ENCODE measurements at places on chromosomes 3 and 15.

GRCh38 chr15:63314409-63314808 is 37.0 kb downstream of the APH1B start:
- DNase-seq, result no peak

DNA sequence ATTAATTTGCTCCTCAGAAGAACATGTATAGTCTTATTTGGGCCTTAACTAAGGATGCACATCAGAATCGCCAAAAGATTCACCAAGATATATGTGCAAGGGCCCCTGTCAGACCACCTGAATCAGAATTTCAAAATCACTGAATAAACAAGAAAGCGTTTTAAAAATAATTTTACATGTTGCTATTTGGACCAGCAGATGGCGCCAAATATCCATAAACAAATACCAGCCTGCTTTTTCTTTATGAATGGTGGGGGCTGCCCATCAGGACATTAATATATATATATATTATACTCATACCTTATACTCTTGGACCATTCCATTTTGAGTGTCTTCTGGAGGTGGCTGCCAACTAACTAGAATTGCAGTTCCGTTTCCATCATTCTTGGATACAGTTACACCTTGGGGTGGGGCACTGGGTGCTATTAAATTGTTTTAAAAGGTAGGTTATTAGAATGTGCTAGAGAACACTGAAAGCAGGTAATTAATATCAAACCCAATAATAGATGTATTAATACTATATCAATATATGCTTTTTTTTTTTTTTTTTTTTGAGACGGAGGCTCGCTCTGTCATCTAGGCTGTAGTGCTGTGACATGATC is 1108.3 kb downstream of the ROBO1 start:
- peak; percentile 35 for DNase-seq

DNA sequence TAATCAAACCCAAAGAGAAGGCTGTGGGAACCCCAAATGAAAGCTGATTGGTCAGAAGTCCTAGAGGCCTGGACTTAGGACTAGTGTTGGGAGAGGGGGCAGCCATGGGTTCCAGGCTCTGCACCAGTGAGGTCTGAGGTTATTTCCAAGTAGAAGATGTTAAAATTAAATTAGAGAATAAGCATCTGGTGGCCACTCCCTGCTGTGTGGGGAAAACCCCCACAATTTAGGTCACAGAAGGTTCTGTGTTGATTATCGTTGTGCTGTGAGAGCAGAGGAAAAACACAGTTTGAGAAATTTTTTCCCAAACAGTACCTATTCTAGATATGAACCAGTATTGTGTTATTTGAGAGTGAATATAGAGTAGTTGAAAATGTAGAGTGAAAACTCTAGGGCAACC is 53.9 kb upstream of the NSMCE3 start:
- DNase-seq, result no peak

DNA sequence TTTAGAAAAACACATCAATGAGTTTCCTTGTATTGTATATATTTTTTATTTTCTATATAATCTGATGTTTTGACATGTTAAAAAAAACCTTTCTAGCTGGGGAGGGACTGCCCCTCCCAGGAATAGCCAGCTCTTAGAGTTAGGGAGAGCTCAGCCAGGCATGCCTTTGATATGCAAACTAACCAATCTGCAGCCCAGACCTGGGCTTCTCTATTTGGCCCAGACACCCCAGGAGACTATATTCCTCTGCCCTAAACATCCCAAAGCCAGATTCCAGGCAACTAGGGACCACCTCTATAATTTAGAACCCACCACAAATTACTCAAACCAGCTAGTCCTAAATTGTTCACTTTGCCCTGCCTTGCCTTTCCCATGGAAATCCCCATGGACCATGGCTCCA is 390.9 kb upstream of the ADAMTS9 start:
- no peak for DNase-seq

- DNase-seq, result no peak
Observed at GRCh38 chr3:192165552-192165951, 561.8 kb downstream of the FGF12 start.

GRCh38 chr15:41203395-41203794 is 27.2 kb downstream of the EXD1 start:
- DNase-seq, result no peak

GRCh38 chr15:23039917-23040281 is 530 bp upstream of the TUBGCP5 start:
- no peak for DNase-seq

- DNase-seq, result peak; percentile 39
Observed at GRCh38 chr3:72818092-72818773, 30.0 kb downstream of the SHQ1 start.

GRCh38 chr3:170712336-170712735 is 126.5 kb upstream of the SLC7A14 start:
- no peak for DNase-seq

GRCh38 chr3:169044331-169045113 is 619.0 kb downstream of the MECOM start:
- DNase-seq, result no peak

DNA sequence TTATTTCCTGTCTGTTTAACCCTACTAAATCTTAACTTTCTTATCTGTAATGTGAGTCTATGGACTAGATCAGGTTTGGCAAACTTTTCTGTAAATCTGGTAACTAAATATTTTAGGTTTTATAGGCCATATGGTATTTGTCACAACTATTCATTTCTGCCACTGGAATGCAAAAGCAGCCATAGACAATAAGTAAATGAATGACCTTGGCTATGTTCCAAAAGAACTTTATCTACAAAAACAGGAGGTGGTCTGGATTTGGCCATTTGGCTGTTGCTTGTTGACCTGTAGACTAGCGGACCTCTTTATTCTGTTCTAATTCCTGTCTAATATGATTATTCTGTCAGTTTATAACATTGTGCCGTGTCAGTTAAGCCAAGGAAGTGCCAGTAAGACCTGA is 314.2 kb downstream of the LPP start:
- no peak for DNase-seq

DNA sequence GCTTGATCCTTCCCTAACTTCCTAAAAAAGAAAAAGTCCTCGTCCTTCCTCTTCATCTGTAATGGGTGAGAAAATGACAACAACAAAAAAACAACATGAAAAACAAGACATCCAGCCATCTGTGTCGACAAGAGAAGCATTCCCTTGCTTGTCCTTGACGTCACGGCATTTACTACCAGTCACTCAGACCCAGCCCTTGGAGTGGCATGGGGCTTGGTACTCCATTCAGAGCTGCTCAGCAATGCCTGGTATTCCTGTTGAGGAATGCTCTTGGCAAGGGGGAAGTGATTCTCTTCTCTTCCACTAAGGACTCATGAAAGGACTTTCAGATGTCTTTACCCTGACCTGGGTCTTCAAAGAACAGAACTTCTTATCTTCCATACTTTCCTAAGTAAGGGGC is 339.7 kb upstream of the RASGRP1 start:
- DNase-seq, result no peak

DNA sequence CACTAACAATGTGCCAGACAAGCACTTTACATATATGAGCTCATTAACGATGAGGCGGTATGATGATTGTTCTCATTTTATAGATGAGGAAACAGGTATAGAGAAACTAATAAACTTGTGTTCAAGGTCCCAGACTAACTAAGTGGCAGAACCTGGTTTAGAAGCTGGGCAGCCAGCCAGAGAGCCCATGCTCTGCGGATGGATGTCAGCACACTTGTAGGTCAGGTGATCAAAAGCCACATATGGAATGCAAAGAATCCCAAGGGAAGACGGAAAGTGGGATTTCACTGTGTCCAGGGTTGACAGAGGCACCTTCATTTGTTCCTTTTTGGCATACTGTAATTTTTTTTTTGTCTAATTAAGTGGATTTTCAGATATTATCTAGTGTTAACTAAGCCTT is 103.7 kb downstream of the EFL1 start:
- DNase-seq, result no peak

DNA sequence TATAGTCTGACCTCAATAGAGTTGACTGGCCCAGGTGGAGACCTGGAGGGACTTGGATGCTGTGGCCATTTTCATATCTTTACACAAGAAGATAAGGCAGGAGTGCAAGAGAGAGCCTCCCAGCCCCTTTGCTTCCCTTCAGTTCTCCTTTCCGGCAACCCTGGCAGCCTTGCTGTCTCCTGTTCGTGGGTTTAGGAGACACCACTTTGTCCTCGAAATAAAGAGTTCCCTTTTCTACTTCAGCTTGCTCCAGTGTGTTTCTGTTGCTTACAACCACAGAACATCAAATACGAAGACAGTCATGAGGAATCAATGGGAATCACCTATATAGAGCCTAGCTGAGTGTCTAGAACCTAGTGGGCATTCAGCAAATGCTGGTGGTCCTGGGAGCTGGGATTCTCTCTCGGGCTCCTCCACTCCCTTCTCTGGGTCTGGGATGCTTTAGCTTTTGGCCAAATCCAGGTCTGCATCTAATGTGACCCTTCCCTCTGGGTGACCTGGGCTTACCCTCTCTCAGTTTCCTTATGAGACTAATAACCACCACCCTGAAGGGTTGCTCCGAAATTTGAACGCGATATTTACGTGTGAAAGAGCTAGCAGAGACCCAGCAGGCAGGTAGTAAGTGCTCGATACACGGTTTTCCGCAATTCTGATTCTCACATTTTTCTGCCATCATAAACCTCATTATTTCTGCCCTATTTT is 44.5 kb downstream of the PCSK6 start:
- DNase-seq, result no peak

- no peak for DNase-seq
Observed at GRCh38 chr3:107818025-107818424, 272.8 kb downstream of the CD47 start.

- DNase-seq, result no peak
Observed at GRCh38 chr3:8421267-8421666, 80.4 kb upstream of the LMCD1 start.

DNA sequence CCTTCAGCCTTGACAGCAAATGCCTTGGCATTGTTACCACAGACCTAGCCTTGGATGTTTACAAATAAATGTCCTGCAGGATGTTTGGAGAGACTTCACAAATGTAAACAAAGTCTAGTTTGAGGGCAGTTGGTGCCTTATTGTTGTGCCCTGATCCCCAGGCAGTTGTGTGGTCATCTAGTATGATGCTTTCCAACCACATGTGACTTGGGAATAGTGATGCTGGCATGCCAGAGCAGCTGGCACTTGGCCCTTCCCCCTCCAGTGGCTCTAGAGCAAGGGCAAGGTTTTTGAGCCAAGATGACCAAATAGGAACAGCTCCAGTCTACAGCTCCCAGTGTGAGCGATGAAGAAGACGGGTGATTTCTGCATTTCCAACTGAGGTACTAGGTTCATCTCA is 258.2 kb downstream of the ADAMTS17 start:
- no peak for DNase-seq

GRCh38 chr3:9347887-9348286 is 15.0 kb upstream of the THUMPD3 start:
- DNase-seq, result no peak

DNA sequence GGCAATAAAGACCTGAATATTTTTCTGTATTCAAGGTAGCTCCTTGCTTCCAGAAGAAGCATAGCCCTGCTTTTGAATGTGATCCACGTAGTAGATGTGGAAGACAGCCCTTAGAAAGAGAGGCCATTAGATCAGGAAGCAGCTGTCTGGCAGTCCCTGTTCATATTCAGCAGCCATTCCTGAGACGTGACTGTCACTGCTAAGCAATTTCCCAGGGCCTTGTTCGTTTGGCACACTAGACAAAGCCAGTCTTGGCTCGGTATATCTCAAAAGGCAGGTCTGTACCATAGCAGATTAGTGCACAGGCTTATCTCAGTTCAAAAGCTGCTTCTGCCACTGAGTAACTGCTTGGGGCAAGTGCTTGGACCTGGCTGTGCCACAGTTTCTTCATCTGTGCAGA is 287.8 kb upstream of the MCTP2 start:
- DNase-seq, result peak; percentile 34

- DNase-seq, result no peak
Observed at GRCh38 chr3:133152056-133152455, 113.9 kb downstream of the TMEM108 start.

DNA sequence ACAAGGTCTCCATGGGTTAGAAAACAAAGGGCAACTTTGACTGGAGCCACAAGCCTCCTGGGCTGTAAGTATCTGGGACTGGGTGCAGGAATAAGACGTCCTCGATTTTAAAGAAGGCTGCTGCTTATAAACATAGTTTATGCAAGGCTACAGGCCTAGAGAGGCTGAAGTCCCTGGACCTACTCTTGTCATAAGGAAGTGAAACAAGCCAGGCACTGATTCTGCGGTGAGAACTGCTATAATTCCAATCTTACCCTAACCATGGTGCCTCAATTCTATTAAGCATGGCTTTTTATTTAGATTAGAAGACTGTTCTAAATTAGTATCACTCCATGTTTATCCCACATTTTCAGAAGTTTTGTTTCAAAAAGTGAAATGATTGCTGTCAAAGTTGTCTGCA is 777.6 kb downstream of the PLOD2 start:
- no peak for DNase-seq

GRCh38 chr3:129030611-129031010 is 29.5 kb downstream of the EFCC1 start:
- no peak for DNase-seq

GRCh38 chr3:15043408-15044171 is 21.5 kb downstream of the MRPS25 start:
- DNase-seq, result no peak

- peak; percentile 84 for DNase-seq
Observed at GRCh38 chr3:52277071-52277964, 1.1 kb downstream of the WDR82 start.

DNA sequence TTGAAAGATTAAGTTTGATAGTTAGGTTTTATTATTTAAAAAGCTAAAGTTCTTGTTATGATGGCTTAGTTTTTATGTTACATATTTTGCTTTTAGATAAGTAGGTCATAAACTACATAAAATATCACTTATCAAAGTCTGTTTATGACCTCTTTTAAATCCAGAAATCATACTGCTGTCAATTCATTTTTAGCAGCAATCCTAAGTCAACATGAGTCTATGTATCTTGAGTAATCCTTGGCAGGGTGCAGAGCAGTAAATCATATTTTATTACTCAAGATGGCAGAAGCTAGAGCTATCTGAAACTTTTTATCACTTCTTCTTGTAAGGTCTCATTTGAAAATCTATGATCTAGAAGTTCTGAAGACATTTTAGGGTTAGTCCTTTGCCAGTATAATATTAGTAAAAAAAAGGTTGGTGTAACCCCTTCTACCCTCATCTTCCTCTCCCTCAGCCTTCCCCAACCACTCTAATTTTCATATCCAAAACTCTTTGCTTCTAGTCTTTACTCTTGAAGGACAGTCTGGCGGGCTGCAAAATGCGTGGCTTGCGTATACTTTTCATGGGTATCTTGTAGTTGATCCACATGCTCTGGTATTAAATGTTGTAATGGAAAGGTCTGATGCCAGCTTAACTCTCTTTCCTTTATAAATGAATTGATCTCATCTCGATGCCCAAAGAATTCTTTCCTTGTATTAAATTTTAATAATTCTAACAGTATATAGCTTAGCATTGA is 134.0 kb upstream of the THRB start:
- DNase-seq, result no peak

DNA sequence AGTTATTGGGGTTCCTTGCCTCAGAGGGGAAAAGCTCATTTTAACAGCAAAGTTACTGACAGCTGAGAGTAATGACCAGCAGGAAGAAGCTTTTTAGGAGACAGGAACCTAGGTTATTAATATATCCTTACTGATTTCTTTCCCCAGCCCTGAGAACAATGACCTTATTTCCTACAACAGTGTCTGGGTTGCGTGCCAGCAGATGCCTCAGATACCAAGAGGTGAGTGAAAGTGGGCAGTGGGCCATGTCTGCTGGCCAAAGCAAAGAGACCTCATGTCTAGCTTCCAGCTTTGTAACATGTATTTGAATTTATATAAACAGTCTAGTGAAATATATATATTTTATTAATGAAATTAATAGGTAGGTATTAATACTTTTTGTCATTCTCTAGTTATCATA is 5.0 kb downstream of the CCNDBP1 start:
- DNase-seq, result no peak

- no peak for DNase-seq
Observed at GRCh38 chr3:60225848-60226247, 1025.4 kb downstream of the FHIT start.

- no peak for DNase-seq
Observed at GRCh38 chr15:81239190-81239589, 42.5 kb downstream of the IL16 start.
